Regular cardiac myocyte (primary cell): ENCODE measurements at places on chromosomes 12 and 14. TPM values are rescaled to one million over a fixed set of nuclear protein-coding genes. Genes with fewer than 3 reads are reported as not detected.

Gene EFS
- total RNA-seq = 4.2 and 4.6 TPM in 2 replicates

Gene SLC5A8
- under 0.01 TPM in 1 of 2 replicates, not detected in the other for total RNA-seq

Gene FGF23
- under 0.01 TPM in 1 of 2 replicates, not detected in the other for total RNA-seq

Gene MYO1H
- not detected in 2 replicates for total RNA-seq

Gene LGR5
- total RNA-seq = 0.58 and 1.7 TPM in 2 replicates

Gene CRIP1
- 0.28 and 5.4 TPM in 2 replicates for total RNA-seq

Gene FOXA1
- total RNA-seq = not detected in 2 replicates

Gene KRT5
- total RNA-seq = 1.4 and 2.3 TPM in 2 replicates

Gene RASAL1
- not detected in 2 replicates for total RNA-seq

Gene GALNT8
- total RNA-seq = under 0.01 TPM in 2 replicates

Gene MUCL1
- not detected in 2 replicates for total RNA-seq

Gene CD163
- total RNA-seq = under 0.01 TPM in 1 of 2 replicates, not detected in the other

Gene REC8
- total RNA-seq = 0.56 and 0.77 TPM in 2 replicates

Gene PTPN6
- under 0.01 TPM in 1 of 2 replicates, not detected in the other for total RNA-seq

Gene KRT80
- 0.38 and 1.1 TPM in 2 replicates for total RNA-seq

Gene CCDC196
- not detected in 2 replicates for total RNA-seq

Gene COL2A1
- under 0.01 TPM in 2 replicates for total RNA-seq

Gene CMTM5
- 0.28 and 0.58 TPM in 2 replicates for total RNA-seq

Gene FOXN4
- total RNA-seq = not detected in 2 replicates

Gene SPTB
- total RNA-seq = under 0.01 TPM in 2 replicates

Gene AVPR1A
- total RNA-seq = 0.38 and 0.56 TPM in 2 replicates

Gene AQP6
- total RNA-seq = under 0.01 TPM in 1 of 2 replicates, not detected in the other

Gene CPSF6
- 12.4 and 24.2 TPM in 2 replicates for total RNA-seq

Gene SERPINA12
- not detected in 2 replicates for total RNA-seq

Gene RNASE4
- 9.4 and 38.9 TPM in 2 replicates for total RNA-seq

Gene GPR132
- not detected in 2 replicates for total RNA-seq

Gene KRT78
- total RNA-seq = not detected in 2 replicates

Gene CDCA3
- total RNA-seq = 5.6 and 29.7 TPM in 2 replicates

Gene PTCSC3
- not detected in 2 replicates for total RNA-seq

Gene PSMB5
- total RNA-seq = 283 and 415 TPM in 2 replicates

Gene P2RX2
- total RNA-seq = not detected in 2 replicates

Gene GNB3
- 1.4 and 2.5 TPM in 2 replicates for total RNA-seq

Gene PDE3A
- 23.1 and 31.8 TPM in 2 replicates for total RNA-seq

Gene CLEC6A
- total RNA-seq = not detected in 2 replicates

Gene CLEC1A
- total RNA-seq = under 0.01 TPM in 1 of 2 replicates, not detected in the other

Gene SLC10A1
- total RNA-seq = not detected in 2 replicates

Gene KCNA1
- under 0.01 TPM in 1 of 2 replicates, not detected in the other for total RNA-seq

Gene BDKRB2
- total RNA-seq = 0.58 and 11.0 TPM in 2 replicates

Gene BMP4
- total RNA-seq = 2.7 and 10.7 TPM in 2 replicates

Gene CACNA1C
- 2.3 and 5.9 TPM in 2 replicates for total RNA-seq

Gene MLEC
- 165 and 193 TPM in 2 replicates for total RNA-seq

Gene AKAP3
- 1.2 and 1.4 TPM in 2 replicates for total RNA-seq
